Uterus (tissue), 4 donors: ENCODE measurements at places on chromosomes 4 and X.

GRCh38 chr4:88613417-88613875, 21.2 kb downstream of the HERC3 start:
- no peak for DNase-seq

DNA sequence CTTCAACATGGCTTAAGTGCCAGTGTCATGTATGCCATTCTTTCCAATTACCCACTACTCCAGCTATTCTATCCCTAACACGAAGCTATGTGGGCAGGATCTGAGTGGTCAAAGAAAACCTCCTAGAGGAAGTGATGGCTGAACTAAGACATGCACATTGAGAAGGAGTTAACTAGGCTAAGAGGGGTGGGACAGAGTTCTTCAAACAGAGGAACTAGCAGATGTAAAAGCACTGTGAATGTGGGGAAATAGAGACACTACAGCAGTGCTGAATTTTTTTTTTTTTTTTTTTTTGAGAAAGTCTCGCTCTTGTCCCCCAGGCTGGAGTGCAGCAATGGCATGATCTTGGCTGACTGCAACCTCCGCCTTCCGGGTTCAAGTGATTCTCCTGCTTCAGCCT, 6.2 kb downstream of the JCHAIN start:
- no peak for DNase-seq

DNA sequence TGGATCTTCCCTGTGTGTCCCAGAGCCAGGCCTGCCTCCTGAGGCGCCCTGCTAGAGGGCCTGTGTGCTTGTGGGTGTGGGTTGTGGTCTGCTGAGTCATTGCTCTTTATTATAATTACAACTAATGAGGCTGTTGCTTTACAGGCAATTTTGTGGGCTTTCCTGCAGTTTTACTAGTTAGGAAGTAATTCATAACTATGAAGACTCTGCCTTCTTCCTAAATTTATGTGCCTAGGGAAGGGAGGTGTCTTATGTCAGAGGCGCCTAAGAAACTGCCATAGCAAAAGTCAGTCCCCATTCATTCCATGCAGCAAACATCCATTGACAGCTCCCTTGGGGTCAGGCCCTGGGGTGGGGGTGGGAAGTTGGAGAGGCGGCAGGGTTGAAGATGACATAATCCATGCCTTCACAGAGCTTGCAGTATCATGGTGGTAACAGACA, 359.2 kb downstream of the IDS start:
- DNase-seq = no peak

GRCh38 chrX:108064001-108064400, 19.1 kb downstream of the VSIG1 start:
- DNase-seq = no peak
